ENCODE measurements at places on chromosomes 2 and 18.

- no peak for DNase-seq
Observed at GRCh38 chr18:48975120-48975816, 24.5 kb upstream of the SMAD7 start.

DNA sequence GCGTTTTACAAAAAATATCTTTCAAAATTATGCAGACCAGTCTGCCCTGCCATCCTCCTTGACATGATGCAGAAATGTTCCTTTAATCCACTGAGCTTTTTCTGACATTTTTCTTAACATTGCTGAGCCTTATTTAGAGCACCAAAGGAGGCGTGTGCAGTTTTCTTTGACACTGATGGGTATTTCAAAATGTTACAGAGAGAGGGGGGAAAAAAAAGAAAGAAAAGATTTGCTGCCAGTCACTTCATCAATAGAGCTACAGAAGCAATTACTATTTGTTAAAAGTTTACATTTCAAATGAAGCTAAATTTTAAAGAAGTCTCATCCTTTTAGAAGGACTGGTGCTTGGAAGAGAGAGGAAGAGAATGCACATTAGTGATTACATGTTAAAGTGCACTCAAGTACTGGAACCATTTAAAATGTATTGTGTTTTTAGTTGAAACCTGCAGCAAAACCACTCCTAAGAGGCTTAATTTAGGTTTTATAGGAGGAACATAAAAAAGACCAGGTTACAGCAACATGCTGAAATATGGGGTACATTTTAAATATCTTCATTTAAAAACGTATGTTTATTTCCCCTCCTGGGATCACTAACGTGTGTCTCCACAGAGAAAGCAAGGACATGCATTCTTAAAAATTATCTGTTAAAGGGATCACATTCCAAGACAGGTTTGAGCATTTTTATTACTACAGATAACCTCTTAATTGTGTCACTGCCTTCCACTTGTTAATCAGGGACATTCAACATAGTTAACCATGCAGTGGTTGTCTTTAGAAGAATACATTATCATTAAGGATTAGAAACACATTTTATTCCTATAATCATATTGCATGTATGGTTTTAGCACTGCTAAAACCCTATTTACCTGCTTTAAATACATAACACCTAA is 258.4 kb downstream of the MEIS1 start:
- no peak for DNase-seq

GRCh38 chr2:101806123-101806522 is 108.6 kb downstream of the MAP4K4 start:
- DNase-seq: no peak

DNA sequence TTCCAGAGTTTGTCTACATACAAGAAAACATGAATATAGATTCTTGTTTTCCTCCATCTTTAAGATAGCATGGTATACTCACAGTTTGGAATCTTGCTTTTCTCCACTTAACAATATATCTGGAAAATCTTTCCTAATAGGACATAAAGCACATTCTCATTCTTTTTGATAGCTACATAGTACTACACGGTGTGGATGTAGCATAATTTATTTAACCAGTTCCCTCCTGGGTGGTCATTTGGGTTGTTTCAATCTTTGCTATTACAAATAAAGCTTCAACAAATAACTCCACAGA is 19.7 kb downstream of the MXD1 start:
- DNase-seq: no peak

DNA sequence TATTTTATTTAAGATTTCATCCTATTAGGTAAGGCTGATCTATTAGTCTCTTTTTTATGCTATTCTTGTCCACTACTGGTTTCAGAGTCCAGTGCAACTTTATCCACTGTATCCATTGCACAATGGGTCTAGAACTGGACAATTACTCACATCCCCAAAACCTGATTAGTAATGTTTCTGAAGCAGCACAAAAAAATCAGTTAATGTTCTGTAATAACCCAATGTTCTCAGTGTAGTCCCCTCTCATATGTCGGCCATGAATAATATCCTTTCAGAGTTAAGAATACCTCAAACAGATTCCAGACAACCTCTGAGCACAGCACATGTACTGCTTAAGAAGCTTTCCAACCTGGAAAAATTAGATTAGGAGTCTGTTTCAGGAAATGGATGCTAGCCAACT is 29.7 kb downstream of the MGAT4A start:
- no peak for DNase-seq

- no peak for DNase-seq
Observed at GRCh38 chr2:208049441-208049840, 24.1 kb upstream of the PLEKHM3 start.

- DNase-seq: no peak
Observed at GRCh38 chr2:217840522-217840921, 162.3 kb downstream of the TNS1 start.

DNA sequence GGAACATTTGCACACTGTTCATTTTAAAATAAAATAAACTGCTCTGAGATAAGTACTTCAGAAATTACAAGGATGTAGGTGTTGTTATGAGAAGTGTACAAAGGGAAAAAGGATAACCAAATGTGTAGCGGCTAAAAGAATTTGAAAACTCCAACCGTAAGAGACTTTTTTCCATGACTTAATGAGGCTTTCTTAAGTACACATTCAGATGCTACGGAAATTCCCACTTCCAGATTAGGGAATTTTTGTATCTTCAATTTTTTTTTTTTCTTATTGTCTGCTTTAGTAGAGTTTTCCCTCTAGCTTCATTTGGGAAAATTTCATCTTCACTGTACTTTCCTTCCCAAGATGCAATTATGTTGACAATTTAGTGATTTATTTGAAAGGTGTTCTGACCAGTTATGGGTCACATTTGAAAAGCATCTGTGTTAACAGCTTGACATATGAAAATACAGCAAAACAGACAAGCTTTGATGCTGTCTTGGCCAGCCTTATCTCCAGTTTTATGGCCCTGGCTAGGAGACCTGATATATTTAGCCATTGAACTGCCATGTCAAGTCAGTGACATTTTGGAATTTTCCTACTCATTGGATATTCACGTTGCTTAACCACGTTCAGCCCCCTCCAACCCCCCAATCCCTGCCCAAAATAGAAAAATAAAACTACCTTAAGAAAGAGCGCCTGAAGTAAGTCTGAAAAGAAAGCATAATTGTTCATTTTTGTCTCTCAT is 105.6 kb downstream of the FEZ2 start:
- DNase-seq: no peak

DNA sequence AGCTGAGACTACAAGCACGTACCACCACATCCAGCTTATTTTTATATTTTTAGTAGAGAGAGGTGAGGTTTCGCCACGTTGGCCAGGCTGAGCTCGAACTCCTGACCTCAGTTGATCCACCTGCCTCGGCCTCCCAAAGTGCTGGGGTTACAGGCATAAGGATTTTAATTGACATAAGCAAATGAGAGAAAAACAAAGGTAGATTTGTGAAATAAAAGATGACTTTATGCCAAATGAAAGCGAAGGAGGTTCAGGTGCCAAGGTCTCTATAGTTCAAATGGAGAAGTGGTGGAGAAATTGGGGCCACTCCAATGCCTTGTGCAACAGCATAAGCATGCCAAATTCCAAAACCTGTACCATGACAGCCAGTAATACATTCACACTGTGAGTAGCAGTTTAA is 180.6 kb downstream of the MREG start:
- no peak for DNase-seq

DNA sequence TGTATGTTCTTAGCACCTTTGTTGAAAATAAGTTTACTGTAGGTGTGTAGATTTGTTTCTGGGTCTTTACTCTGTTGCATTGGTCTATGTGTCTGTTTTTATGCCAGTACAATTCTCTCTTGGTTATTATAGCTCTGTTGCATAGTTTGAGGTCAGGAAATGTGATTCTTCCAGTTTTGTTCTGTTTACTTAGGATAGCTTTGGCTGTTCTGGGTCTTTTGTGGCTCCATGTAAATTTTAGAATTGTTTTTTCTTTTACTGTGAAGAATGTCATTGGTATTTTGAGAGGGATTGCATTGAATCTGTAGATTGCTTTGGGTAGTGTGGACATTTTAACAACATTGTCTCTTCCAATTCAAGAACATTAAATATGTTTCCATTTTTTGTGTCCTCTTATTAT is 69.1 kb downstream of the ANKRD62 start:
- DNase-seq: no peak
